ENCODE measurements at places on chromosomes 11 and 22. TPM values are rescaled to one million over a fixed set of nuclear protein-coding genes. Genes with fewer than 3 reads are reported as not detected.

The ARSA gene
- 8.6 TPM for total RNA-seq

The TMEM191C gene
- 2.8 TPM for total RNA-seq

The POLD3 gene
- 17.6 TPM for total RNA-seq

The FOSL1 gene
- 10.1 TPM for total RNA-seq

GRCh38 chr11:119091966-119092879 lies 7.5 kb downstream of the HMBS start:
- DNase-seq: no peak

DNA sequence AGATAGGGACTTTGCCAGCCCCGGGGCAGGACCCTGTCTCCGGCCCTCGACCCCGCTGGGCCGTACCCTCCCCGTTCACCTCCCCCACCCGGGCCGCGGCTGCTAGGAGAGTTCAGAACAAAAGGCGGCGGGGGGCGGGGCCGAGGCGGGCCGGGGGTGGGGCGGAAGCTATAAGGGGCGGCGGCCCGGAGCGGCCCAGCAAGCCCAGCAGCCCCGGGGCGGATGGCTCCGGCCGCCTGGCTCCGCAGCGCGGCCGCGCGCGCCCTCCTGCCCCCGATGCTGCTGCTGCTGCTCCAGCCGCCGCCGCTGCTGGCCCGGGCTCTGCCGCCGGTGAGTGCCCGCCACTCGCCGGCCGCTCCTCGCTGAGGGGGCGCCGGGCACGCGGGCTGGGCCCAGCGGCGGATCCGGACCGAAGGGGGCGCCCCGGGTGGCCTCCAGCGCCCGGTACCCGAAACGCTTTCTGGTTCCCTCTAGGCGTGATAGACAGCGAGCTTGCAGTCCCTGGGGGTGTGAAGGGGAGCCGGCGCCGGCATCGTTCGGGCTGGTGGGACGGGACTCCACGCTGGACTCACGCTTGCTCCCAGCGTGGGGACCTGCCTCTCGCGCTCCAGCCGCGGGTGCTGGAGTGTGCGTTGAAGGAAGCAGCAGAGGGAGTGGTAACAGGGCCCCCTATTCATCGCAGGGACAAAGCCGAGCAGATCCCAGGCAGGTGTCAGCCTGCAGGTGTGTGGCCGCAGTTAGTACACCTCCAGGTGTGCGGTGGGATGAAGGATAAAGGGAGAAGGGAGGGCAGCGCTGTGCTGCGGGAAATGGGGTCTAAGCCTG lies at the start of gene MMP11:
TSS of gene MMP11 (plus strand) at position 201 of the 825 bp plus-strand sequence. CDS start at position 223, 22 bp downstream.
- peak; percentile 82 for DNase-seq

- DNase-seq: no peak
Measured at GRCh38 chr22:41915786-41916493, 1.1 kb upstream of the SHISA8 start.

All from GM23338 (cell line).